Cardiac atrium fibroblast (primary cell): ENCODE measurements at places on chromosomes 16 and 17. TPM values are rescaled to one million over a fixed set of nuclear protein-coding genes. Genes with fewer than 3 reads are reported as not detected.

The CFAP97D1 gene
- not detected in 2 replicates for total RNA-seq

The DYNLRB2 gene
- not detected in 2 replicates for total RNA-seq

The ADAD2 gene
- total RNA-seq: not detected in 2 replicates

The TSPAN10 gene
- 0.49 and 0.72 TPM in 2 replicates for total RNA-seq

The CCL13 gene
- total RNA-seq: not detected in 2 replicates
